ENCODE measurements at places on chromosomes 5 and 9.
A peak's percentile ranks its signal among the peaks of the same experiment; 100 is the strongest.

DNA sequence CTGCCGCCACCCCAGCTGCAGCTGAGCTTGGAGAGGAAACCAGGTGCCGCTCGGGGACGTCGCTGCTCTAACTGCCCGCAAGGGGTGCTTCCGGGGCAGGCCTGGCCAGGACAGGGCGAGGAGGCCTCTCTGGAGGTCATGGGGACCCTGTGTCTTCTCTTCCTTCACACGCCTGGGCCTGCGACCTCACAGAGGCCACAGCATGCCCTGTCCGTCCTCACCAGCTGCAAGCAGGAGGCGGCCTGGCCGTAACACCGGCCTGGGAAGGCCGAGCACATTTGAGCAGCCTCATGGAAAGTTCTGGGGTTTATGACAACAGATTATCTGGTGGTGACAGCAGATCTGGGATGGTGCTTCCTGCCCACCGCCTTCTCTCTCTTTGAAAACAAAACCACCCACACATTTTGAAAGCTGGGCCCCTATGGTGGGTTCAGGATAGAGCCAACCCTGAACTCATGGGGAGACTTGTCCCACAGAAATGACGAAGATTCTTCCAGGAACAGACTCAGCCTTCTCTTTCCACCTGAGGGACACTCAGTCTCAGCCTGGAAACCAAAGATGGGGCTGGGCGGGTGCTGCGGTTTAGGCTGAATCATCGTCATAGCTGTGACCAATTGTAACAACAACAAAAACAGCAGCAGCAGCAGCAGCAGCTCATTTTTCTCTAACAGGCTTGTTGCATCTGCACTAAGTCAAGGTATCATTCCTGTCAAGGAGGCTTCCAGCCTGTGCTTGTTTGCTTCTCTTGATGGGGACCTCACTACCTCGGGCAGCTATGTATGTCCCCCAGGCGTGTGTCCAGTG is 99.6 kb upstream of the RAPGEF1 start:
- DNase-seq = no peak

GRCh38 chr5:7616897-7617296 is 221.0 kb downstream of the ADCY2 start:
- no peak for DNase-seq

GRCh38 chr5:158409507-158409906 is 550.6 kb upstream of the CLINT1 start:
- DNase-seq = no peak

GRCh38 chr5:6434731-6435130 is 13.9 kb upstream of the UBE2QL1 start:
- DNase-seq = no peak

GRCh38 chr5:6461006-6461405 is 12.3 kb downstream of the UBE2QL1 start:
- no peak for DNase-seq

- DNase-seq = peak; percentile 39
Measured at GRCh38 chr9:24245988-24246387, 299.7 kb downstream of the IZUMO3 start.

DNA sequence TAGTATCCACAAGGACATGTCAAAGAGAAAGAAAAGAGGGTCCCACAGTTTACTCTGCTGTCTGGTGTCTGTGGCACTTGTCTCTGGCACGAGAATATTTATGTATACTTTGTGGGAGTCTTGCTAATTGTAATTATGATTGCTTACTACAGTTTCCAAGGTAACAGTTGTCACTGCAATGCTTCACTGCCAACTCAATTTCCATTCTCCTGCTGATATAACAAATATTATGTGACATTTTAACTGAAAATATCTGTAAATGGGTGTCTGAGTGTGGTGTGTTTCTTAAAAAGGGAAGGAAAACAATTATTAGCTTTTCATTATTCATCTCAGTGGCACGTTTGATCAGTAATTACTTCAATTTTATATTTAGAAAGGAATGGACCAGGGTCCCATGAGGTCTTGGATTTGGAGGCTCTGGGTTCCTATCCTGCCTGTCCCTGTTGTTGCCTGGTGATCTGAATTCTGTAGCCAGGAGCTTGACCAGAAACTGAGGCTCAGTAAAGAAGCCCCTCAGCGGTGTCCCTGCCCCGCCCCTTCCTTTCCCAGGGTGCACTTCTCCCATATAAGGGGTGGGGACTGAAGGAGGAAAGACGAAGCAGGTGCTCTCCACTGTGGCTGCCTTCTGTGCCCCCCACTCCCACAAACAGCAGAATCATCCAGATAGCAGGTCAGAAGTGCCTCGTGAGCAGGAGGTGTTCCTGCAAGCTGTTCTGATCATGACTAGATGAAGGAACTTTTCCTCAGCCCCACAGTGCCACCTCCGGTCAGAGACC is 137.3 kb upstream of the KIF2A start:
- DNase-seq = no peak

DNA sequence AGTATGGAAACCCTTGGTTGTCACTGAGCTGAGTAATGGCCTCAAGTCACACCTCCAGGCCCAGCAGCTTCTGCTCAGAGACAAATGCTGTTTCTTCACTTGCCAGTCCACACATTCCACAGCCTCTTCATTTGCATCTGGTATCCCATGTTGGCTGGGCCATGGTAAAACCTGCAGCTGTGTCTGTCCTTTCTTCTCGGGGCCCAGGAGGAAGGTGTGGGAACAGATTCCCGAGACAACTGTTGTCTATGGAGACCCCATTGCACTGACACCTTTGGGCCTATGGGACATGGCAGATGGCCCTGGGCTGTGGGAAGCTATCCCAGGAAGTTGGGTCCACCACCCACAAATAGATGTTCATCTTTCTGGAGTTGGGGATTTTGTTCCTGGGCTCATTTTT is 85.1 kb downstream of the MACROH2A1 start:
- no peak for DNase-seq

- no peak for DNase-seq
Measured at GRCh38 chr5:120895660-120896059, 431.6 kb downstream of the PRR16 start.

- no peak for DNase-seq
Measured at GRCh38 chr5:1726469-1726865, 73.2 kb downstream of the MRPL36 start.

DNA sequence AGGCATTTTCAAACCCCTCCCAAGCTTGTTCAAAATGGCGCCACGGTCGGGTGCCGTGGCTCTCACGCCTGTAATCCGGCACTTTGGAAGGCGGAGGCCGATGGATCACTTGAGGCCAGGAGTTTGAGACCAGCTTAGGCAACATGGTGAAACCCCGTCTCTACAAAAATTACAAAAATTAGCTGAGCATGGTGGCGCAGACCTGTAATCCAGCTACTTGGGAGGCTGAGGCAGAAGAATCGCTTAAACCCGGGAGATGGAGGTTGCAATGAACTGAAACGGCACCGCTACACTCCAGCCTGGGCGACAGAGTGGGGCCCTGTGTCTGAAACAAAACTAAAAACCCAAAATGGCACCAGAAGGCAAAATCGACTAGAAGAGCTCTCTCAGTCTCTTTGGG is 142.0 kb downstream of the MTX3 start:
- DNase-seq = no peak

DNA sequence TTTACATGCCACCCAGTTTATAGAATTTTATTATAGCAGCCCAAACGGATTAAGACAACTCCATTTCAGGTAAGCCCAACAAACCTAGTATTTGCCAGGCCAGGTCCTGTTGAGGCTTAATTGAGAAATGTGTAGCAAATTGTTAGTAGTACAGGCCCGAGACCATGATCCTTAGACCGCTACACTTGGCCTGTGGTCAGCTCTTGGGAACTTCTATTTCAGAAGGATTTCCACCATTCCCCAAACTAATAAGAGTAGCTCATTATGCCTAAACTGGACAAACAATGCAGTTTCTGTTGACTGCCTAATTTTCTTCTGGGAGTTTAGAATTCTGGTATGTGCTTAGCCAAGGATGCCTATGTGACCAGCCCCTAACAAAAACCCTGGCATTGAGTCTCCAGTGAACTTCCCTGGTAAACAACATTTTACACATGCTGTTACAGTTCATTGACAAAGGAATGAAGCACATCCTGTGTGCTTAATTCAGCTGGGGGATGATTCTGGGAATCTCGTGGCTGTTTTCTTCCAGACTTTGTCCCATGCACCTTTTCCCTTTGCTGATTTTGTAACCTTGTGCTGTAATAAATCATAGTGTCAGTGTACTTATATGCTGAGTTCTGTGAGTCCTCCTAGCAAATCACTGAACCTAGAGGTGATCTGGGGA is 5.6 kb upstream of the GPX3 start:
- no peak for DNase-seq

DNA sequence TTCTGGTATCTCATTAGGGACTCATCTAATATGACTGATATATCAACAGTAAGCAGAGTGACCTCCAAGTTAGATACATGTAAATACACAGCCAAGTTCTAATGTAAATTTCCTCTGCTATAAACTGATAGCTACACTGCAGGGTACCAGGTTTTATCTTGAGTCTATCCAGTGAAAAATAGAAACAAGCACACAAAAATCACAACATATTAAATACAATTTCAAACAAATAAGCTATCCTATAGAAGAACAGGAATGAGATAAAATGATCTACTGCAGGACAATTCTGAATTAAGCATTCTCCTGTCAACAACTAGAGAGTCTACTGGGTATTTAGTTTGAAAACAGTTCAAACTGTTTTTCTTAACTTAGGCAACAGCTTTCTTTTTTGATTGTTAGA is 42.7 kb downstream of the NR3C1 start:
- DNase-seq = no peak

- no peak for DNase-seq
Measured at GRCh38 chr5:173236531-173237142, 1.6 kb upstream of the NKX2-5 start.

DNA sequence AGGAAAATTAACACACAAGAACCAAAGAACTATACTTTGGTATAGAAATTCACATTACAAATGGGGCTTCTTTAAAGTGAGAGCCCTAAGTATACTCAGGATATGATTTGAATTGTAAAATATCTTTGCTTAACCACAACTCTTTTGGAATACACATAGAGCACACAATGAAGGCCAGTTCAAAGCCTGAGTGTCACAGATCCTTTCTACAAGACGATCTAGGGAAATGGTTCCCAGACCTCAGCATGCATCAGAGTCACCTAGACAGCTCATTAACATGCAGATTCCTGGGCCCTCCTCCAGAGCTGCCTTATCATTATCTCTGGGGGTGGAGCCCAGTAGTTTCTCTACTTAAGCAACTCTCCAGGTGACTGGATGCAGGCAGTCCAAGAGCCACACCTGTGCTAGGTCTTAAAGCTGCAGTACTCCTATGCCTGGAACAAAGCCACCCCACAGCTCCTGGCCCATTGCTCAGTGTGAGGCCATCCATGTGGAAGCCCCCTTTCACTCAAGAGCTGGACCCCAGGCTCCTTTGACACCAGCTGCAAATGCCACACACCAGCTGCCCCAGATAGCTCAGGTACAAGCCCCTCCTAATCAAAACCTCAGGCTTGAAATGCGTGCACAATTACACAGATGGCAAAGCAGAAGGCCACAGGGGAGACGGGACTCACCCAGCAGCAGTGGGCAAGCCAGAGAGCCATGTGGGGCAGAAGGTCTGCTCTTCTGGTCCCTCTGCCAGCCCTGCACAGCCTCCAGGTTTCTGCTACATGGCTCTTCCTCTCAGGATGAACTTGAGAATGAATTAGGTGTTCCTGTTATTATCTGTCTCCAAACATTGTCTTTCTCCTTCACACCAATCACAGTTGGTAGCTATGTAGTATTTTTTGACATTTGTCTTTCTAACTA is 106.1 kb downstream of the SH3TC2 start:
- DNase-seq = no peak

DNA sequence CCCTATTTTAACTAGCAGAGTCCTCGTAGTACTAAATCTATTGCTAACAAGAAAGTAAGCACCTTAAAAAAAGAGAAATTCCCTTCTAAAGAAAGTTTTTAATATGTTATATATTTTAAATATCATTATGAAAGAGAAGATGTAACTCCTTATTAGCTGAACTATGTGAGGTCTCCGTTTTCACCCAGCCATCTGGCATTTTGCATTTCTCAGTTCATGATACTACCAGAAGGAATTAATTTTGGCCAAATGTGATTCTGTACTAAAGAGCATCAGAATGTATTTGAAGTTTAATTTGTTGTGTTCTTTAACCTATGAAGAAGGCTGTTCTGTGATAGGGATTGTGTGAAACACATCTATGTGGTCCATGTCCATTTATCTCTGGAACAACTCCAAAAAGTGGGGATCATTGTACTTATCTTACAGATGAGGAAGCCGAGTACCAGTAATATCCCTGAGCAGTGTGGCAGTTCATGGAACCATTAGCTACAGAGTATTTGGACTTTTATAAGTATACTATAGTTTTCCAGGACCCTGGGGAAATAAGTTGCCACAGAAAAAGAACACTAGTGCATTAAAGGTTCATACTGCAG is 29.8 kb downstream of the TNFAIP8 start:
- no peak for DNase-seq

DNA sequence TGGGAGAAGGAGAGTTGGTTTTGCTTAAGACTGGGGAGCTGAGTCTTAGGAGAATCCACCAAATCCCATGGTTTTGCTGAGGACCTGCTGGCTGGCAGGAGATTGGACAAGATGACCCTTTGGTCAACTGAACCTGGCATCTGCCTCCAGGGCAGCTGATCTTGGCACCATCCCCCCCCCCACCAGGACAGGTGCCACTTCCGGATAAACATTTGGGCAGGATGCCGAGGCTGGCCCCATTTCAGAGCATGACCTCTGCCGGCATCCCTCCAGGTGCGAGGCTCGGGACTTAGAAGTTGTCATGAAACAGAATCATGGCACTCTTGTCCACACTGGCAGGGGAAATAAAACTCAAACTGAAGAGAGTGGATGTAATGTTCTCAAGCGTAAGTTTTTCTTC is 165.6 kb downstream of the MACROH2A1 start:
- no peak for DNase-seq

DNA sequence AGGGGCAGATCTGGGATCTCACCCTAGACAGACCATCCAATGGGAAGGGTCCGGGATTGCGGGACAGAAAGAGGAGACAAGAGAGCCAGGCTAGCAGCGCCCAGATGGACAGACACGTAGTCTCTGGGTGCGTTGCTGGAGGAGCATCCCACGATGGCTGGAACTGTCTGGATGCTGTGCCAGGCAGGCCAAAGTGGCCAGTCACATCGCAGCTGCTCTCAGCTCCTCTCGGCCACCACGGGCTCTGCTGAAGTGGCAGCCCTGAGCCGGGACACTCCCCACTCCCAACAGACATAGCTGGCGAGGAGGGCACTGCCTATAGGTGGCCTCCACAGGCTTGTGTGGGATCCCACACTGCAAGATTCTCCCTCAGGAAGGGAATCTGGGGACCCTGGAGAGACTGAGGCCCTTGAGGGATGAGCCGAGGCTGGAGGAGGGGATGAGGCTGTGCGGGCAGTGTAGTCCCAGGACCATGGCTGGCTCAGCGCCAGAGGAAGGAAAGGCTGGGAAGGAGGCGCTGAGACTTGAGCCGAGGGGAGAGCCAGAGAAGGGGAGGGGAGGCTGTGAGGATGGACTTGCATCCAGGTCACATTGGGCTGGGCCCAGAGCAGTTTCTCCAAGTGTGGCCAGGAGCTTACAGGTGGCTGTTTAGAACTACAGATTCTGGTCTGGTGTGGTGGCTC is 10.3 kb upstream of the WDR5 start:
- no peak for DNase-seq

Measured in AML-193 (cell line).